ENCODE measurements at places on chromosomes 12 and 14.

DNA sequence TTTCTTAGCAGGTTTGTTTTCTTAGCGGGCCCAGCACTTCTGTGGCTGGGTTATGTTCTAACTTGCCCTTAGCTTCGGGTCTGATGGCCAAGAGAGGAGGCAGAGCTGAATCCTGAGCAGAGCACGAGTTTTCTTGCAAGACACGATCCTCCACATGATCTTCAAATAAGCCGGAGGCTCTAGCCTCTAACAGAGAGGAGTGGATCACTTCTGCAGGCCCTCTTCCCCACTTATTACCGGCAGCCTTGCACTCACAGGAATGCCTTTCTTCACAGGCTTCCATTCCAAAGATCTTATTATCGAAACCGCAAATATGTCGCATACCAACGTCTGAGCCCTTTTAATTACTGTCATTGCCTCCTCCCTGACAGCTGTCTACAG lies 79.5 kb downstream of the SINHCAF start:
- DNase-seq: no peak

GRCh38 chr12:9590441-9590840 lies 17.3 kb downstream of the KLRB1 start:
- no peak for DNase-seq

DNA sequence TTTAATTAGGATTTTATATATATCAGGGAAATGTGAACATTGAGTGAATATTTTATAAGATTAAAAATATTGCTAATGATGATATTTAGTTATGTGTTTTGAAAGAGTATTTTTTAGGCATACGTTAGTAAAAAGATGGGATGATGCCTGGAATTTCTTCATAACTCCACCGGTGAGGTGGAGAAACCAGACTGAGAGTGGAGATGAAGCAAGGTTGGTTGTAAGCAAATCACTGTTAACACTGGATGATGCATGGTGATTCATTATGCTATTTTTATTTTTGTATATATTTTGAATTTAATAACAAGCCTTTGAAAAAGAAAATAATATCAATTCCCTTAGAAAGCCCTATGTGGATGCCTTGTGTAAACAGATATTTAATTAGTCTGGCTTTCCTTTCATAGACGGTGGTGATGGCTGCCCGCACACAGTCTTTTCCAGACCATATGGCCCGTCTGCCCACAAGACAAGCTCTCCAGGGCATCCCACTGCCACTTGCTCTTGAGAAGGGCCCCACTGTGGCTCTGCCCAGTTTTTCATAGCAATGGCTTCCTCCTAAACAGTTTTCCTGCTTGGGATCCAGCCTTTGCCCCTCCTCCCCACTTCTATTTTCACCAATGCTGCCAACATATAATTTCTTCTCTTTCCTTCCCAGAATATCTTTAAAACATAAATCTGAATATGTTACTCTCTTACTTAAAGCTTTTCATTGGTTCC lies 95.4 kb downstream of the HELB start:
- no peak for DNase-seq

DNA sequence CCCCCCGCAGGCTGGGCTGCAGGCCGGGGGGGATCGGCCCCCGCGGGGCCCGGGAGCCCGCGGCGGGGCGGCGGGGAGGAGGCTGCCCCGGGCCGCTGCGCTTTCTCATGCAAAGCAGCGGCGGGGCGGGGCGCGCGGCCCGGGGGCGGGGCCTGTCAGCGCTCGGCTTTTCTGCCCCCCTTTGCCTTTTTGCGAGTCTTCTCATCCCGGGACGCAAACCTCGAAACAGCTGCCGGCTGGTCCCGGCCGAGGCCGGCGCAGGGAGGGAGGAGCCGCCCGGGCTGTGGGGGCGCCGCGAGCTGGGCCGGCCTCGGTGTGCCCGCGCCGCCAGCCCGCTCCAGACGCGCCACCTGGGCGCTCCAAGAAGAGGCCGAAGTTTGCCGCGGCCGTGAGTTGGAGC lies at the start of gene FZD10:
Gene FZD10, plus strand, starts transcription at position 198 of the 400 bp plus-strand sequence. CDS start 479 bp downstream, outside the sequence.
- DNase-seq: no peak

DNA sequence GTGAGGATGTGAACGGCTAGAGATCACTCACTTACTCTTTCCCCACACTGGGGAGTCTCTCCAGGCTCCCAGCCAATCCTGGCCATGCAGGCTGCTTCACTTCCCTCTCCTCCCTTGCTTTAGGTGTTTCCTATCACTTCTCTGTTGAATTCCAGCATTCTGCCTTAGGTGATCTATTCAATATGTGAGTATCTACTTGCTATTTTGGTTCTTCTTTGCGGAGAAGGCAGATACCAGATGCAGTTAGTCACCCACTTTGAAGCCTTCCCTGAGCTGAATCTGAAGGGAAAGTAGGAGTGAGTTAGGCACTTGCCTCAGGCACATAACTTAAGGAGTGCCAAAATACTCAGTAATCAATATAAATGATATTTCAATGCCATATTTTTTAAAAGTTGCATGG lies 36.0 kb upstream of the FAR2 start:
- DNase-seq: no peak

GRCh38 chr12:85568395-85569103 lies 267.7 kb downstream of the RASSF9 start:
- no peak for DNase-seq

DNA sequence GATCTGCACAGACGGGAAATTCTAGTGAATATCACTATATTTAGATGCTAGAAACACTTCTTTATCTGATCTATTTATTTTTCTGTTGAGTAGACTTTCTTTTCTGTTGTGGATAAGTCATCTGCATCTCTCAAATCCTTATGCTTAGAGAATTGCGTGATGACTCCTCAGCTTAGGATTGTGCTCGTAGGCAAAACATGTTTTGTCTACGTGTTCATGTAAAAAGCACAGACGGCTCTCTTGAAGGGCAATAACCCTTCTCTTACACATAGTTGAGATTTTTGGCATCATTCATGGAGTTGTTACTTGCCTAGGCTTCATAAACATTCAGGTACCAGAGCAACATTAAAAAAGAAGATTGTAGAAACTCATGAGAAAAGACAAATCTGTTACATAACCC lies 18.6 kb downstream of the PPFIBP1 start:
- DNase-seq: no peak

GRCh38 chr12:91225316-91225715 lies 42.7 kb upstream of the DCN start:
- no peak for DNase-seq

DNA sequence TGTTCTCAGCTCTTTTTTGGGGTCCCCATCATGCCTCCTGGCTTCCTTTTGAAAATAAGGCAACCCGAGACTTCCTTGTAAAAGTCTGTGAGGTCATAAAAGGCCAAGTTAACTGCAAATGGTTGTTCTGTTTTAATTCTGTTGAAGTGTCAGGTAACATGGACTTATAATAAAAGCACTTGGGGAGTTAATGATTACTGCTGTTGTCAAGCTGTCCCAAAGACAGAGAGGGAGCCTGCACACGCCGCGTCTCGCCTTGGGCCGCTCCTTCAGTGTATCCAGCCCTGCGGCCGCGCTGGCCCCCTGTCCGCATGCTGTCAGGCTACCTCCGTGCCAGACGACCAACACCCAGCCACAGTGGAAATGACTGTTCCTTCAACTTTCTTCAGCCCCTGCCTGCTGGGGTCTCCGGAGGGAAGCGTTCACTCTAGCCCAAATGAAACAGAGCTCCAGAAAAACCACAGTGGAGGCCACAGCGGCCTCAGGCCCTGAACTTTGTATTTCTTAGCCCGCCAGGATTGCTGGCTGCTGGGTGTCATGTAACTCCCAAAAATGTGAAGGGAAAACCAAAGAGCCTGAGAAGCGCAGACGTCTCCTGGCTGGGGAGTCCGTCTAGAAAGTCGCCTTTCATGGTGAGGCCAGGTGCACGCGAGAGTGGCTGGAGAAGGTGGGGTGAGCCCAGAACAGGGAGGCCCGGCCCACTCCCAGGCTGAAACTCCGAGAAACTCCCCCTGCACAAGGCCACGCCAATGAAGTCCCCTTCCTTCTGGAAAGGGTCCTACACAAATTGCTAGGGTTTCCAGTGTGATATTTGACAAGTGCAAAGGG lies 189.1 kb downstream of the ZFP36L1 start:
- DNase-seq: no peak

DNA sequence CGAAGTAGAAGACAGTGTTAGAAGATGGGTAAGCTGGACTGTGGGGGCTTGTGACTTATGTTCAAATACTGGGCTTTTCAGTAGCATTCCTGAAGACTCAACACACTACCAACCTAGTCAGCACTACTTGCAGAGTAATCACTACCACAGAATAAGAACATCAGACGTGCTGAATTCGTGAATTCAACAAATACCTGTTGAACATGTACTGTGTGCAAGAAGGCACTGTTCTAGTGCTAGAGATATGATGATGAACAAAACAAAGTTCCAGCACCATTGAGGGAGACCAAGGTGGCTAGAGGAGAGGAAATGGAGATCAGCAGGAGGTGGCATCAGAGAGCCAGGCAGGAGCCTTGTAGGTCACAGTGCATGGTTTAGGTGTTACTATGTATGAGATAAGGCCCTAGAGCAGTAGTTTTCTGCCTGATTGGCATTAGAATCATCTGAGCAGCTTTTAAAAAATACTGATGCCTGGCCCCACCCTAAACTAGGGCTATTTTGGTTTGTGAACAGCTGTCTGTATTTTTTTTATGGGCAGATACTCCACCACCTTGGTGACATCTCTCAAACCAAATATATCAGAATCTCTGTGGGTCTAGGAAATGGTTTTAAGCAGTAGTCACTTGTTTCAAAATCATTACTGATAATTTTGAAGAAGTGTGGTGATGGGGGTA lies 26.8 kb downstream of the FERMT2 start:
- DNase-seq: no peak

- DNase-seq: no peak
Observed at GRCh38 chr12:21600196-21600595, 4.5 kb downstream of the GYS2 start.

GRCh38 chr14:96723946-96724345 lies 73.2 kb upstream of the VRK1 start:
- DNase-seq: no peak

DNA sequence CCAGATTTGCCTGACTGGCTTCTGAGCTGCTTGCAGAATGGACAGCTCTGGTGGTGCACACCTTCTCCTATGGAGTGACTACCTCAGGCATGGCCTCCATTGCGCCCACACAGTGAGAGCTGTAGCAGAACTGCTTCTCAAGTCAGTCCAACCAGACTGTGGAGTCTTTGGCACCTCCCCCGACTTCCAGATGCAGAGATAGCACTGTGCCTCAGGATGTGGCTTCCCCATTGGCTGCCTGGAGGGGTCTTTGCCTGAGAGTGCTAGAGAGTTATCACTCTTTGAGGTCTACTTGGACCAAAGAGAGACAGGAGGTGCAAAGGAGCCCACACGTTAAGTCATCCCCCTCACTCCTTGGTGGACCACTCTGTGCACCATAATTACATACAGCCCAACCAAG lies 44.8 kb upstream of the FRS2 start:
- no peak for DNase-seq

DNA sequence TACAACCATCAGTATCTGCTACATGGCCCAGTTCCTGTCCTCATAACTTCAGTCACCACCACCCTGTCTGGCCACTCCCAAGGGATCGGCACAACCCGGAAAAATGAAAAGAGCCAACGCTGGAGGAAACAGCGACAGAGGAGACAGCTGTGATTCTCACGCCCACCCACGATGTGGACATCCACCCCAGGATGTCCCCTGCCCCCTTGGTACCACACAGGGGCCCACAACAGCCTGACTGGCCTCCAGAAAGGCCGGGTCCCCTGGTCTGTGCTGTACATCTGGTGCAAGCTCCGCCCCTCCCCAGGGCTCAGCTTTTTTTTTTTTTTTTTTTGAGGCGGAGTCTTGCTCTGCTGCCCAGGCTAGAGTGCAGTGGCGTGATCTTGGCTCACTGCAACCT lies 12.5 kb downstream of the RPS6KL1 start:
- DNase-seq: no peak

GRCh38 chr12:40727774-40728483 lies 35.7 kb downstream of the CNTN1 start:
- no peak for DNase-seq

- no peak for DNase-seq
Observed at GRCh38 chr12:27161458-27162228, 79.3 kb upstream of the C12orf71 start.

DNA sequence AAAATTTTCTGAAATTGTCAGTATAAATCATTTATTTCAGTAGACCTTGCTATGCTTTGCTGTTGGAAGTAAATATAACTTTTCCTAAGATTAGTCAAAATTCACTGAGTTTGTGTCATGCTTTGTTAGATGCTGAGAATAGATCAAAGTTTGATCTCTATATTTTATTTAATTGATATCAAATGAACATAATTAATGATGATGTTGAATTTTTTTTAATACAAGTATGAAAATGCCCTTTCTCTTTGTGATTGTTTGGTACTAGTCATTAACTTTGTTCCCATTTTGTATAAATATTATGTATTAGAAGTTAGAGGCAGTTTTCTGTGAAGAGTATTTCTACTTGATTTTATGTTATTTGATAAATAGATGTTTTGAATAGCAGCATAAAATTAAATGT lies 45.7 kb downstream of the CCDC91 start:
- DNase-seq: no peak

- DNase-seq: no peak
Observed at GRCh38 chr14:57831981-57832380, 33.9 kb downstream of the SLC35F4 start.

DNA sequence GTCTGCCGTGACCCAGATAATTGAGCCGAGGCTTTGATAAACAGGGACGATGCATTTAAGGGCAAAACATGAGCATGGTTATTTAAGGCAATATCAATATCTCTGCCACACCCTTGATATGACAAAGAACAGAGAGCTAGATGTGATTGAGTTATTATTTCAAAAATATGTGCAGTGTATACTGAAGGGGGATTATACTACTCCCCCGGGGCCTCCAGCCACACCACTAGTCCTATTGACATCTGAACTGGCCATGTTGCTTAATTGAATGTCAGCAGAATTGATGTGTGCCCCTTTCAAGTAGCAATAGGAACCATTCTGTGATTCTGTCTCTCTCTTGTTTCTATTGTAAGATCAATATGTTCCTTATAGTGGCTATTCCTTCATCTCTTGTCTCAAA lies 794.8 kb upstream of the SEL1L start:
- DNase-seq: no peak

DNA sequence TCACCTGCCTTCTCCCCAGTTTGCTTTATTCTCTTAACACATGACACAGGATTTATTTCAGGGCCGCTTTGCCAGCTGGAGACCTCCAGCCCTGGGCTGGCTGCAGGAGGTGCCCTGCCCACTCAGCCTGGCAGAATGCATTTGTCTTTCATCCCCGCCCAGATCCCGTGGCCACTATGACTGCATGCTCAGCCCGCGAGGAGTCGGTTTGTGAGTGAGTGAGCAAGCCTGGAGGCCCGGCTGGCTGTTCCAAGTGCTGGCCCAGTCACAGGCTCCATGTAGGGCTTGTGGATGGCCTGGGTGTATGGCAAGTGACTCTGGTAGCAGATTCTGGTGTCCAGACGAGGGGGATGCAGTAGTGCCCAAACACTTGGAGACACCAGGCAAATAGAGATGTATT lies 2.1 kb downstream of the TDP1 start:
- no peak for DNase-seq

DNA sequence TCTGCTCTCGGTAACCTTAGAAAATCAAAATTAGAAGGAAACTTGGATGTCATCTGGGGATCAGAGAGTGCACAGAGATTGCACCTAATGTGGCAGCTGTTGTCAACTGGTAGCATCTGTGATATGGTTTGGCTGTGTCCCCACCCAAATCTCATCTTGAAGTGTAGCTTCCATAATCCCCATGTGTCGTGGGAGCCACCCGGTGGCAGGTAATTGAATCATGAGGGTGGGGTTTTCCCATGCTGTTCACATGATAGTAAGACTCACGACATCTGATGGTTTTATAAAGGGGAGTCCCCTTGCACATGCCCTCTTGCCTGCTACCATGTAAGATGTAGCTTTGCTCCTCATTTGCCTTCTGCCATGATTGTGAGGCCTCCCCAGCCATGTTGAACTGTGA lies 127.7 kb upstream of the SRRM4 start:
- no peak for DNase-seq

GRCh38 chr12:15797818-15798217 lies 8.6 kb upstream of the EPS8 start:
- DNase-seq: no peak

Measured in stimulated activated CD8-positive, alpha-beta memory T cell treated with anti-CD3 and anti-CD28 coated beads, Interleukin-4, amount 100 ng/mL, for 4 hours (primary cell).